GM12892 (cell line): ENCODE measurements at places on chromosomes 1 and 21.

DNA sequence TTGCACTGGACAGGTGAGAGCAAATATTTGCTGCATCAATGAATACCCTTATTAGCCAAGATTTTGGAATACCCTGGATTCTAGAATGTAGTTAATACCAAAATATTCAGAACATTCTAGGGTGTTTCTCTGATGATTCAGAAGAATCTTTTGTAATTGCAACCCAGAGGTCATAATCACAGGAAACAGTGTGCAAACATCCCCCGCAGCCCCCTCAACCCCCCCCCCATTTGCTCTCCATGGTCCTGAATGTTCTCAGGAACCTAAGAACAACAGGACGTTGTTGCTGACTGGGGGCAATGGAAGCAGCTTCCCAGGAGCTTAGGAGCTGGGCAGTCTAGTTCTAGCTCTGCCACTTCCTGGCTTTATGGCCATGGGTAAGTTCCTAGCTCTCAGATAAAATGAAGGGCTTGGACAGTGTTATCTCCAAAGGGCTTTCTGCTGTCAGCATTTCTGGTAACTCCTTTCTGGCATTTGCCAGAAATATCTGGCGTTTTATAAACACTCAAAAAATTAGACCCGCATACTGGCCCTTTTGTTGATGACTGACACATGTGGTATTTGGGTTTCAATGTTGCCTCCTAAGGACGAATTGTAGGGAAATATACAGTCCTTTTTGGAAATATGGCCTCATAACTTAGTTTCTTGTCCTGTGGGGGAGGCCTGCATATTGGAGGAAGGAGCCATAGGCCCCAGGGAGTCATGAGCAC lies 178.6 kb downstream of the RRAGC start:
- no peak for DNase-seq

DNA sequence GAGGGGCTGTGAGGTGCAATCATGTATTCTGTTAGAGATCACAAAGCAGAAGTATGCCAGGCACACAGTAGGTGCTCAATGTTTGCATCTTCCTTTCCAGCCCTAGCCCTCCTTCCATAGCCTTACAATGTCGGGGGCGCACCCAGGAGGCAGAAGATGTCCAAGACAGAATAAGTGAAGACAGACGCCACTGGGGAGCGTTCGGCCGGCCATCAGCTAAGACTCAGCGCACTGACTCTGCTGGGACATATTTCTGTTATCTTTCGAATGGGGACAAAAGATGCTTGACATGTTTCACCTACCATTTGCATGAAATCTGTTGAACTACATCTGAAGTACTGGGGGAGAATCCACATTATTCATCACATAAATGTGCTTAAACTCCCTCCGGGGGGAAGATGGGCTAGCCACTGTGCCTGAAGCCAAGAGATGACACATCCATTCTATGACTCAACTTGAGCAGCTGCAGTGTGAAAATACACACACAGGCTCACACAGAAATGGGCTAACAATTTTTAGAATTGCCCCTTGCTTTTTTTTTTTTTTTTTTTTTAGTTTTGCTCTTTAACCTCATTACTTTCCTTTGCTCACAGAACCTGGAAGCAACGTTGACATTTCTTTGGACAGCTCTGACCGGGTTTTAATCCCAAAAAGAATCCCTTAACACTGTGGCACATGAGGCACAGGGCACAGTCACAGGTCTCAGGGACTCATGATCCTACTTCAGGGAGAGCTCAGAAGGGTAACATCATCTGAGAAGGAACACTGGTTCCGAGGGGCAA lies 7.9 kb downstream of the TIAM1 start:
- no peak for DNase-seq

- DNase-seq = no peak
Observed at GRCh38 chr21:16588433-16588860, 858.7 kb downstream of the USP25 start.

- no peak for DNase-seq
Observed at GRCh38 chr1:207039380-207040180, 7.0 kb upstream of the C1orf116 start.

- DNase-seq = no peak
Observed at GRCh38 chr1:85495556-85495955, 30.6 kb upstream of the DDAH1 start.

- DNase-seq = no peak
Observed at GRCh38 chr1:226433341-226433720, 25.4 kb upstream of the PARP1 start.
